ENCODE measurements at places on chromosomes 3 and 15.
A peak's percentile ranks its signal among the peaks of the same experiment; 100 is the strongest.

DNA sequence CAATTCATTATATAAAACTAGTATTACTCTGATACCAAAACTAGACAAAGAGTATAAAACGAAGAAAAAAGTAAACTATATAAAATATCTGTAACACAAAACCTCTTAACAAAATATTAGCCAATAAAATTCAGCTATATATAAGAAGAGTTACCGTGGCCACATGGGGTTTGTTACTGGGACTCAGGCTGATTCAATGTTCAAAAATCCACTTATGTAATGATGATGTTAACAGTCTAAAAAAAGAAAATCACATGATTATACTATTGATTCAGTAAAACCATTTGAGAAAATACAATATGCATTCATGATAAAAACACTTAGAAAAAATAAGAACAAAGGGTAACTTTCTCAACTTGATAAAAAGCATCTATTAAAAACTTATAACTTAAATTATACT lies 18.3 kb downstream of the P2RY1 start:
- ATAC-seq: no peak

DNA sequence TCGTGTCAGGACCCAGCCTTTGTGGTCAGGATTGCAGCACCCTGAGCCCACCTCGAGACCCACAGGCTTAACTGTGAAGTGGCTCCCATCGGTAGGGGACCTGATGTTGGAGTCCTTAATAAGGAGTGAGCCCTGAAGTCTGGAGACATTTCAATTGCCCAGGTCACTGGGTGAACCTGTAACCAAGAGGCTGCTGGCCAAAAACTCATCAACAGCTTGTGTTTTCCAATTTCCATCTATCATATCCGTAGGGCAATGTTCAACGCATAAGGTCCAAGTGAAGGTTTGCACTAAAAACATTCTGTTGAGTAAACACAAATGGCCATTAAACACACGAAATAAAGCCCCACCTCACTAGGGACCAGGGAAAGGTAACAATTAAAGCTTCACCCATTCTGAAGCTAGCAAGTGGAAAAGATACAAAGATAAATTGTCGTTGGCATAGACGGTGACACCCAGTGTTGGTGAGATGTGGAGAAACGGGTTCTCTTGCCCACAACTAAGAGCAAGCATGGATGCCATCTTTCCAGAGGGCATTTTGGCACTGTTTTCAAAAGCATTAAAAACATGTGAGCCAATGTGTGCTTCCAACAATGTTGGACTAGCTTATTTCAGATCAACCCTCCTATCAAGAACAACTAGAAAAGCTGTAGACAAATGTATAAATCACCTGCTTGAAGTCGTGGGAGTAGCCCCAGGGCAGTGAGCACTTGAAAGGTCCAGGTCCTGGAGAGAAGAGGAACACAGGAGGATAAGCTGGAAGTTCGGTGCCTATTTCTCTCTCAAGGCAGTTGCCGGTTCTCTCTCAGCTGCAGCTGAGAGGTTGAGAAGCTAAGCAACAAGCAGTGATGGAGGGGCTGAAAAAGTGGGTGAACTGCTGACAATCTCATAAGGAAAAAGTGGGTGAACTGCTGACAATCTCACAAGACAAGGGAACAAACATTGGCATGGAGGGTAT lies 56.3 kb upstream of the PCSK6 start:
- ATAC-seq: no peak

- no peak for ATAC-seq
These were observed 17.7 kb downstream of the ACAA1 start for GRCh38 chr3:38119248-38119544.

GRCh38 chr3:45758871-45759270 lies 37.5 kb downstream of the SLC6A20 start:
- ATAC-seq: no peak

- ATAC-seq: no peak
These were observed 44.3 kb downstream of the THRB start for GRCh38 chr3:24450160-24450907.

DNA sequence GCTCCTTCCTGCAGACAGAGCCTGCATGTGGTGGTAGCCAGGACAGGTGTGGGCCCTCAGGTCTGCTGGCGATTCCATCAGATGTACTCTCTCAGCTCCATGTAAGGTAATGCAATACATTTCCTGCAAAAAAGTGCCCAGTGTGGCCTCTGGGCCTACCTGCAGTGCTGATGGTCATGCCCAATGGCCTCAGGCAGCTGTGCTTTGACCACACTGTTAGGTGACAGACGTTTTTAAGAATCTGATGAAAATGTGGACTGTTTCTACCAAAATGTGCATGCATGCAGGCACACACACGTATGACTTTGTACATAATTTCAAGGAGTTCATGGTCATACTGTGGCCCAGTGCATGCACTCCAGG lies 152.9 kb downstream of the RAB11A start:
- no peak for ATAC-seq

- ATAC-seq: no peak
These were observed 85.5 kb downstream of the TM4SF4 start for GRCh38 chr3:149560001-149560400.

DNA sequence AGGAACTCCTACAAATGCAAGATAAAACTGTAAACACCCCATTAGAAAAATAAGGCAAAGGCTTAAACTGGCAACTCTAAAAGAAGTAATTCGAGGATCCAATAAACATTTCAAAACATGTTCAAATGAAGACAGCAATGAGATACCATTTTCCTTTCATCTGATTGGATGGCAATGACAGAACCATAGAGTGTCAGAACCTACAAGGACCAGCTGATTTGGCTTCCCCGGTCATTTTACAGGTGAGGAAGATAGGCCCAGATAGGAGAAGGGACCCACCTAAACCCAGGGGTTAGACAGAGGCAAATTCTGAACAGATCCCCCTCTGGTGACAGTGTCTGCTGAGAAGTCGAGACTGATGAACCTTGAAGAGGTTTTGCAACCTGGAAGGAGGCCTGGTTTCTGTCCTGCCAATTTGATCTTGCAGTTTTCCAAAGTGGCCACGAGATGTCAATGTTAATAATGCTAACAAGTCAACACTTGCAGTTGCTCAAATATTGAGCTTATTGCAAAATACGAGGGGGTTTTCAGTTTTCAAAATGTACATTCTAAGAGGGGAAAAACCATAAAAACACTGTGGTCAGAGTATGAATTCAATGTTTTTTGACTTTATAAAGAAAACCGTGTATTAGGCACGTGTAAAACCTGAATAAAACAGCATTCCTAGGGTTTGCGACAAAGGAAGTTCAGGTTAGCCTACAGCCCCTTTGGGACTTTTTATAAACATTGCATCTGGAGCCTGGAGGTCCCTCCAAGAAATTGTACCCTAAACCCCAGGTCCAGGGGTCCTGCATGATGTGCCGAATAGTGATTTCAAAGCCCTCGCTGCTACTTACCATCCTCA lies 21.5 kb downstream of the CFAP161 start:
- no peak for ATAC-seq

- ATAC-seq: no peak
These were observed 1014.7 kb upstream of the CFAP20DC start for GRCh38 chr3:60064210-60065178.

GRCh38 chr15:38017721-38018120 lies 83.3 kb downstream of the TMCO5A start:
- ATAC-seq: no peak

DNA sequence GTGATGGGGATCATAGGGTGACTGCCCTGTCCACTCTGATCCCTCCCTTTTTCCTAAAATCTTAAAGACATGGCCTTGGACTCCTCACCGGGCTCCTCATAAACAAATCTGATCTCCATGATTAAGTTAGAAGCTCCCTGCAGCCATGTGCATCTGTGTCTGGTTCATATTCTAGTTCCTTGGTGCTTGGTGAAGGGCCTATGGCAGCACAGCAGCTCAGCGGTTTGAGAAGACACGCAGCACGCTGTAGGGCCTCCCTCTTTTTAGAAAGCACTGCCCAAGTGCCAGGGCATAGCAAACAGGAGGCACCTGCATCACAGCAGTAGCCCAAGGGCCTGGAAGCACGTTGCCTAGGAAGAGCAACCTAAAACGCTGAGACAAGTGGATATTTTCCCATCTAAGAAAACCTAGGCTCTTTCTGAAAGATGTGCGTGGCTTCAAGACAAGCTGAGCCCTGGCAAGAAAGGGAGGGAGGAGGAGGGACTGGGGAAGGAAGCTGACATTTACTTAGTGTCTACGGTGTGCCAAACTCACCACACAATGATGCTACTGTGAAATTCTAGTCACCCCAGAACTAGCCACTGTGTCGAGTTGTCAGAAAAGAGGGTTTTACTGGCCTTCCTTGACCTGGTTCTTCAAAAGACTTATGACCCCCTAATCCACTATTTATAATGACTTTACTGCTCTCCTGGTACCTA lies 14.9 kb upstream of the ULK3 start:
- no peak for ATAC-seq

DNA sequence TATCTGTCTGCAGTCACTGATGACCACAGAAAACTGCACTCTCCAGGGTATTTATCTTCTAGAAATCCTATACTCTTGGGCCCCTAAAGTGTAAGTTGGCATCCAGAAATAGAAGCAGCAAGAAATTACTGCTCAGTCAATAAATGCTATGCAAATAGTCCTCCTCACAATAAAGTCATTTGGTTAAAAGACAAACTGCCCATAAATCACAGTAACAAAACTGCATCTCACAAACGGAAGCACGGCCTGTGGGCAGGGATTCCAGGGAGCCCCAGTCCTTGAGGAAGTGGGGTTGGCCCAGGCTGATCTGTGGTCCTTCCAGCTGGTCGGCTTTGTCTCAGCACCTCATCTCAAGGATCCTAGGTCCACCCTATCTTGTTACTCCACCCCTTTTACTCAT lies 29.7 kb upstream of the SPATA12 start:
- ATAC-seq: peak; percentile 25

DNA sequence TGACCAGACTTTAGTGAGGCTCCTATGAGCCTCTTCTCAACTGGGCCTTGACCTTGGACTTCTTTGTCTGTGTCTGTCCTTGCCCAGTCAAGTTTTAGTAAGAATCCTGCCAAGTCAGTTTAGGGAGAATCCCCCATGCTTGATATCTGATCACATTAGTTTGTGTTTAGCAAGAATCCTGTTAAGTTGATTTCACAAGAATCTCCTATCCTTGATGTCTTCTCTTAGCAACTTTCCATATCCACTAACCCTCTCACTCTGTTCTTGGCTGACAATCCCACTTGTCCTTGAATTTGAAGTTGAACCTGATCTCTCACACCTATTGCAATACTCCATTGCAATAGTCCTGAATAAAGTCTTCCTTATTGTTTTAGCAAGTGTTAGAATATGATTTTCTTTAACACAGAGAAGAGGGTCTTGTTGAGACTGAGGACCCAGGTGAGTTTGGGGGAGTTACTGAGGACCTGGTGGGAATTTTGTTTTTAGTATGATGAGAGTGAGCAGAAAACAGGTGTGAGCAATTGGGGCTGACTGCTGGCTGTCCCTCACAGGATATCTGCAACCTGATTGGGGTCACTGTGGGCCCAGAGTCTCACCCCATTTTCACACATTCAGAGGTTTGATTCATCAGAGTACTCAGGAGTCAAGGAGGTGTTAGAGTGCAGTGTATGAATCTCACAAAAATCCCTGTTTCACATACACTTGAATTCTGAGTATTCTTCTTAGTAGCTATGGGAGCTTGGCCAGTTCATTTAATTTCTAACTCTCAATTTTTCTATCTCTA lies 39.9 kb upstream of the TNFAIP8L3 start:
- ATAC-seq: no peak
